ENCODE measurements at places on chromosomes 16 and 17. TPM values are rescaled to one million over a fixed set of nuclear protein-coding genes. Genes with fewer than 3 reads are reported as not detected.
A peak's percentile ranks its signal among the peaks of the same experiment; 100 is the strongest.

Gene ORC6
- 95.3 TPM for total RNA-seq

Gene RAB11FIP4
- 10.2 TPM for total RNA-seq

- no peak for DNase-seq
These were observed 28.3 kb downstream of the STH start for GRCh38 chr17:46027048-46027975.

GRCh38 chr17:34980681-34981537 lies 597 bp downstream of the LIG3 start:
- DNase-seq, result peak; percentile 82

- DNase-seq, result no peak
These were observed 122.2 kb downstream of the CCDC182 start for GRCh38 chr17:57622683-57623433.

All from neural progenitor cell (in vitro differentiated cells).